ENCODE measurements at places on chromosomes 1 and 21.

DNA sequence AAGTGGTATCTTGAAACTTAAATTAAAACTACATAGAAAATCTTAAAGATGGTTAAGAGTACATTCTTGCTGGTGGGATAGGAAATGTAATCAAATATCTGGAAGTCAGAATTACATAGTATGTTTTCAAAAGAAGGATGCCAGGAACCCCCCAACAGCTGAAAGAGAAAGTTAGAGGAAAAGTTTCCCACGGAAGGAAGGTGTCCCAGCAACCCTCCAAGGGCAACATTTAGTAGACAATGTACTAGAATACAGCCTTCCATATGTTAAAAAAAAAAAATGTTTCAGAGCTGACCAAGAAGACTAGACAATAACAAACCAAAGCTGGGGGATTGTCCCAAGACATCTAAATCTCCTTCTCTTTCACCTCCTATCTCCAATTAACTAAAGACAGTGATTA, 2.2 kb downstream of the DEDD start:
- DNase-seq = no peak

DNA sequence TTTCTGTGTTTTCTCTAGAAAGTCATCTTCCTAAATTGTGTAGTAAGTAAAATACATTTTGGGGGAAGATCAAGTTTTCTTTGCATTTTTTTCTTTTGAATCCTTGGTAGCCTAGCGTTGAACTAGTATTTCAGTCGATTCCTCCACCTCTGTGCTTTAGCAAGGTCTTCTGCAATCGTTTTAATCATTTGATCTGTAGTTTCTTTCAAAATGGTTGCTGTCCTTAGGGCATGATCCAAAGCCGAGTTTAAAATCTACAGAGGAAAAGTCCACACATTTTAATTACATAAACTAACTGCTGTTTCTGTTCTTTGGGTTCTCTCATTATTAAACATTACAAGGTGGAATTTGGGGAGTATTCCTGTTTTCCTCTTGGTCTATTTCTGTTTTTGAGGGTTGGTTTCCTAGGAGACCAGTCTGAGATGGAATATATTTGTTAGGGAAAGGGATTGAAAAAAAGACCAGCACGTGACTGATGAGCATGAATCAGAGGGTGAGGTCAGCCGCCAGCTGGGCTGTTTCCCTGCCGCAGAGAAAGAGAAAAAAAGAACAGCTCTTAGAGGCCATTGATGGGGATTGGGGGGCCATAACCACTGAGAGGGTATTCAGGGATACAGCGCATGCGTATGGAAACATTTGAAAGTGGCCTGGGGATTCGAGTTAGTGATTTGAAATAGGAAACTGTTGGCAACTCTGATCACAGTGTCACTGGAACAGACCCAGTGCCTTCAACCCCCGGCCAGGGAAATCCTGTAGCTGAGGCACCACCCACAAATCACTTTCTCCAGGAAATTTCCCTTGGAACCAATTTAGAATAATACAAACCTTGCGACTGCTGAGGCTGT, 40.6 kb downstream of the AKNAD1 start:
- no peak for DNase-seq

- no peak for DNase-seq
These were observed 1563.7 kb downstream of the NCAM2 start for GRCh38 chr21:22561946-22562345.

DNA sequence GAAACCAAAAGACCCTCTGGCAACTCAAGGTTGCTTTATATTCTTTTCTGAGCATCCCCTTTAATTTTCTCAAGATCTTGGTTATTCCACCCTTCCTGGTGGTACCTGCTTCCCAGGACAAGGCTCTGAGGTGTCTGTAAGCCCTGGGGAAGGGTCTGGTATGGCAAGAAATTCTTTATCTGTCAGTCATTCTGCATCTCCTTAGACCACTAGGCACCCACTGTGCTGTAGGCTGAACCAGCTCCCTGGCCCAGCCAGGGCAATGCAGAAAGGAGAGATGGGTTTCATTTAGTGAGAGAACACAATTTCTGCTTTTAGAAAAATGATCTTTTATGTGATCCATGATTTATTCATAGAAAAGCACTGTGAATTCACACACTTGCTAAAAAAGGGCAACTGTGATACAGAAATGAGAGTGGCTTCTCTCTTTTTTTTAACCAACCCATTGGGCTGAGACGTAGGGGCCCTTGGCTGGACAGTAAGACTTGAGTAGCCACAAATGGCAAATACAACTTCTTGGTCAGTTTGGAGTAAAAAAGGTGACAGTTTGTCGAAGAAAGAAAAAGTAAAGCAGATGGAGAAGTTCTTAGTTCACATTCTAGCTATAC, 4.1 kb downstream of the UROD start:
- no peak for DNase-seq

DNA sequence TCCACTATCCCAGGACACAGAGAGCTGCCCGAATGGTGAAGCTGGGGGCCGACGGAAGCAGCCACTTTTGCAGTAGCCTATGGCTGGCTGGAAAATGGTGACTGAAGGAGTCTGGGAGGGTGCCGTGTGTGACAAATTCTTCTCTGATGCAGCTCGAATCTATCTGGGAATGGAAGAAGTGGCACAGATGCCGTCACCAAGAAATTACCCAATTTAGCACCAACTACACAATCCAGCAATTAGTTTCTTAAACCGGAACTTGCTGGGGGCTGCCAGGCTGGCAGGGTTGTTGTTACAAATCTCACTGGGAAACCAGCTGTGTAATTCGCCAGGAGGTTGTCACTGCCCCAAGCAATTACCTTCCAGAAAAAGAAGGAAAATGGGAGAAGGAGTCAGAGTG, 18.0 kb downstream of the DLGAP3 start:
- no peak for DNase-seq

DNA sequence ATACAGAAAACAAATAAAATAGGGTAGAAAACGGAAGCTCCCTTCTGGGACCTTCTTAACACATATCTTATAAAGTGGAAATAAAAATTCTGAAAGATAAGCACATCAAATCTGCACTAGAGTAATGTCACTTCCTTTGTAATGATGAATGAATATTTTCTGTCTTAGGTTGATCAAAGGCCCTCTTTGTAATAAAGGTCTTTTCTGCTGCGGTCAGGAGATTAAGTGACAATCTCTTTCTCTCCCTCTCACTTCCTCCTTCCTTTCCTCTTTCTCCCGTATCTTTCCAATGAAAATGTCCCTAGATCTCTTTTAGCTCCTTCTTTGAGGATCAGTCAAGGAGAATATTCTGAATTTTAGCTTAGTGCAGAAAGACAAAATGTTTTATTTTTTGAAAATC, 33.8 kb downstream of the TMCO1 start:
- DNase-seq = no peak

- no peak for DNase-seq
These were observed 118.4 kb downstream of the PIGK start for GRCh38 chr1:77100875-77101274.

DNA sequence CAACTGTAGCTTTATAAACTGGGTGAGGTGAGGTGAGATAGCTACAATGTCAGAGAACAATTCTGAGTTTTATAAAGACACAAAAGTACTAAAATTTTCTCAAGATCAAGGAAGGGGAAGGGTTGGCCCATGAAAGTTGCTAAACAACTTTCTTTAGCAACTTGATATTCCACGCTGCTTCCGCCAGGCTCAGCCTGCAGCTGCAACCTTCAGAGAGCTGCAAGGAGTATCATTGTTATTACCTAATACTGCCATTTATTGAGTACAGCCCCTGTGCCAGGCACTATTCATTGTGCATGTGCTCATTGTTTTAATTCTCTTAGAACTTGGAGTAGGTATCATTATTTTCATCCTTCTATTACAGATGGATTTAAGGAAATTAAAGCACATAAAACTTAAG, 34.1 kb upstream of the SUCO start:
- DNase-seq = no peak

GRCh38 chr1:97947695-97948094, 26.9 kb upstream of the DPYD start:
- DNase-seq = no peak

DNA sequence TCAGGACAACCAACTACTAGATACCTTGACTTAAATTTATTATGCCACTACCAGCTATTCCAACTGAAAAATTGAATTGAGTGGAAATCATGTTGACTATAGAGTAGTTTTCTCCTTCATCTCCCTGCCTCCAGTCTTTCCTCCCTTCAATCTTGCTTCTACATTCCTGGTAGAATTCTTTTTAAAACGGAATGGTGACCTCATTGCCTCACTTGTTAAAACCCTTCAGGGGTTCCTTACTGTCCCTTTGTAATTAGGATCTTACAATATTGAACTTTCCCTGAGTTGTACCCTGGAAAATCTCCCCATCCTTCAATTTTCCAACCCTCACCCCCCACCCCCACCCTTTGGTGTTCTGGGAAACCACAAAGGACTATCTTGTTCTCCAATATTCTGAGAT, 82.8 kb upstream of the ZNF326 start:
- no peak for DNase-seq

DNA sequence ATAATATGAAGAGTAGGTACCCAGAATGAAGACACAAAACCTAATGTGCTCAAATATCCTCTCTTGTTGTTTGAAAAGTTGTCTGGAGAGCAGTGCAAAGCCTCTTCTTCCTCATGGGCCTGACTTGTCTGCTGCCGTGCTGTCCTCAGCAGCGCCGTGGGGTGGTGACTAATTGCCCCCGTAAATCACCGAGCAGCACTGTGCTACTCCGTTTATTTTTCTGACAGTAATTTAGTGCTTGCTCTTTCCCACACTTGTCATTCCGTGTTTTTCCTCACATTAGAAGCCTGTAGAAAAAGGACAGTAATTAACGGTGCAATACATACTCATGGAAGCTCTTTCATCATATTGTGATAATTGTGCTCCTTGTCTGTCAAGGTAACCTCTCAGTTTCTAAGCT, 114.8 kb upstream of the BARHL2 start:
- no peak for DNase-seq

DNA sequence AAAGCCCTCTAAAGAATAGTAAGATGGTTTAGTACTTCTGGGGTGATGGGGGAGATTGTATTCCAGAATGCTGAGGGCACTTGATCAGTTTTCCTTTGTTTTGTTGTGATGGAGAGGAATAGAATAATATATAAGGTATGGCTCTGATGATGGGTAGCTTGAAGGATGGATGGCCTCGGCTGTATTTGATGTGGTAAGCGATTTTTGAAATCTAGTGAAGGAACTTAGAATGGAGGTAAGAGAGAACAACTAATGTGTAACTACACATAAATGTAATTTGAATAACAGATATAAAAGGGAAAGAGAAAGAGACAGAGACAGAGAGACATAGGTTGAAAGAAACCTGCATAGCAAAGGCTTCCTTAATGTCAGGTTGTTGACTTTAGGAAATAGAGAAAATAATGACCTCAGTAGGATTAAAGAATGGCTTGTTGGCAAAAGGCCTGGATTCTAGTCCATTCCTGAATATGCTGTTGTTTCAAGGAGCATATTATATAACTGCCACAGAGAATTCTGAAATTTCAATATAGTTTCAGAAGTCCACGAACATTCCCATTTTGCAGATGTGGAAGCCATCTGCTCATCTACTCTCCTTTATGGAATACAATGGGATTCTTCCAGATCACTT, 58.7 kb downstream of the NIBAN1 start:
- no peak for DNase-seq

DNA sequence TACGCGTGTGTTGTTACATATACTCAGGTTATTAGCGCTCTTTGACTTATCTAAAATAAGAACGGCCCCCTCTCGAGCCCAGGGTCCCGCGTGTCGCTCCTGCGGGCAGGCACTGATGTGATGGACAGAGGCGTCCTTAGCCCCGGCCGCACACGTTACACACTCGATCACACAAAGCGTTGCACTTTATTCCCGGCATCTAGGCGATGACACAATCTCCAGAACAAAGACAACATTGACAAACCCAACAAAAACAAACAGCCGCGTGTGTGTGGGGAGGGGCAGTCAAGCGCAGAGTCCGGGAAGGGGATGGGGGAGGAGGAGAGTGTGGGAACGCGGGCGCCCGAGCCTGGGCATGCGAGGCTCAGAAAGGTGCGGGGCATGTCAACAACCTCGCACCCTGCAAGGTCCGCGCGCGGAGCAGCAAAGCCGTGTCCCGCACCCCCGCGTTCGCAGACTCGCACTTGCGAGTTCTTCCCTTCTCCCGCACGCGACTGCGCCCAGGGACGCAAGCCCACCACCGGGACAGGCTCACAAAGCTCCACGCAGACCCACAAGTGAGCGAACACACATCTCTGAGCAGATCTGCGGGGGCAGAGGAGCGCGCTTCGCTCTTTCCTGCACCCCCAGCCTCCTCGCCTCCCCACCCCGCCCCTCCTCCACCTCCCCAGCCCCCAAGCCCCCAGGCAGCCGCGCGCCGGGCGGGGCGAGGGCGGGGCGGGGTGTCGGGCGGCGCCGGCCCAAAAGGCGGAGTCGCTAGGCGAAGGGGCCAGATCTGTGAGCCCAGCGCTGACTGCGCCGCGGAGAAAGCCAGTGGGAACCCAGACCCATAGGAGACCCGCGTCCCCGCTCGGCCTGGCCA, at the start of gene EFNA1:
Gene EFNA1, plus strand, starts transcription at position 772 of the 862 bp plus-strand sequence. CDS start 102 bp downstream, outside the sequence.
- DNase-seq = no peak

GRCh38 chr21:40684726-40685125, 162.2 kb downstream of the DSCAM start:
- DNase-seq = no peak

DNA sequence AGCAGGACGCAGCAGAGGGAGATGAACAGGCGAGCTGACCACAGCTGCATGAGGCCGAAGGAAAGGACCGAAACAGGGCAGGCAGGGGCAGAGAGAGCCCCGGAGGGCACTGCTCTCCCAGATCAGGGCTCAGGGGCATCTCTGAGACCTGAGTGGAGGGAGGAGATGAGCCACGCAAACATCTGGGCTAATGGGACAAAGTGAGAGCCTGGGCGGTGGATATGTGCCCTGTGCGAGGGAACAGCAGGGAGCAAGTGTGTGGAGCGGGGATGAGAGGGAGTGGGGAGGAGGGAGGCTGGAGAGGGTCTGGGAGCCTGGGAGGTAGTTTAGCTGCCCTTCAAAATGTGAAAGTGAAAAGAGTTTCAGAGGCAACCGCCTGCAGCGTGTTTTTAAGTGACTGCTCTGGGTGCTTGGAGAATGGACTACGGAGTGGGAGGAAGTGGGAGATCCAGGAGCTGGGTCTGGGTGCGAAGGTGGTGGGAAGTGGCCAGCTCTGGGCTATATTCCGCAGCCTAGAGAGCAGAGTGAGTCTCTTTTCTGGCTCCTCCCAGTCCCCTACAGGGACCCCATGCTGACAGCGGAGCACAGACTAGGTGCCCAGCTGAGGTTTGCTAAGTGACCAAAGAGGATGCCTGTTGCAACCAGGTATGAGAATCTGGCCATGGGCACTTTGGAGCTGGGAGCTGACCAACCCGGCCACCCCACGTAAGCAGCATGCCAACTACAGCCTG, 114.6 kb upstream of the IFFO2 start:
- DNase-seq = no peak

Data from bone marrow (tissue), 2 donors.